ENCODE measurements at places on chromosomes 6 and 20. TPM values are rescaled to one million over a fixed set of nuclear protein-coding genes. Genes with fewer than 3 reads are reported as not detected.

- DNase-seq, result no peak
These were observed 9.8 kb upstream of the ZBP1 start for GRCh38 chr20:57630061-57630460.

GRCh38 chr6:170289951-170290295 is 955 bp downstream of the DLL1 start:
- DNase-seq, result no peak

DNA sequence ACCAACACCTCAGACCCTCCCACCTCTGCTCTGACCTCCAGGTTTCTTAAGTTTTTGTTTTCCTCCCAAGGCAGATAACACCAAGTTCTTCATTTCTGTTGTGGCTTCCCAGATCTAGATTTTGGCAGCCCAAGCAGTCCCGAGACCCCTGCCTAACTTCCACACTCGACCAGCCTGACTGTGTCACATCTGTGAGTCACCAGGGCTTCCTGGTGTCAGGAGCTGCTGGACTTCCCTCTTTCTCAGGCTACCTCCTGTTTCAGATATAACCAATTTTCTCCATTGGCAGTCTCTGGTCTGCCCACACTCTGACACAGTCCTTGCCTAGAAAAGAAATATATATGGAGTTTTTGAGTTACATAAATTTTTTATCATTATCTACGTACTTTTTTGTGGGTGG is 46.1 kb upstream of the CCN6 start:
- no peak for DNase-seq

Gene RSPO4
- total RNA-seq, result not detected

Gene DEF6
- 6.6 TPM for total RNA-seq

Gene MUC21
- not detected for total RNA-seq

- DNase-seq, result no peak
These were observed 18.1 kb upstream of the SNRPB2 start for GRCh38 chr20:16711661-16712258.

Gene BMP2
- 17.0 TPM for total RNA-seq

GRCh38 chr6:25028328-25028727 is 92.6 kb upstream of the RIPOR2 start:
- no peak for DNase-seq

DNA sequence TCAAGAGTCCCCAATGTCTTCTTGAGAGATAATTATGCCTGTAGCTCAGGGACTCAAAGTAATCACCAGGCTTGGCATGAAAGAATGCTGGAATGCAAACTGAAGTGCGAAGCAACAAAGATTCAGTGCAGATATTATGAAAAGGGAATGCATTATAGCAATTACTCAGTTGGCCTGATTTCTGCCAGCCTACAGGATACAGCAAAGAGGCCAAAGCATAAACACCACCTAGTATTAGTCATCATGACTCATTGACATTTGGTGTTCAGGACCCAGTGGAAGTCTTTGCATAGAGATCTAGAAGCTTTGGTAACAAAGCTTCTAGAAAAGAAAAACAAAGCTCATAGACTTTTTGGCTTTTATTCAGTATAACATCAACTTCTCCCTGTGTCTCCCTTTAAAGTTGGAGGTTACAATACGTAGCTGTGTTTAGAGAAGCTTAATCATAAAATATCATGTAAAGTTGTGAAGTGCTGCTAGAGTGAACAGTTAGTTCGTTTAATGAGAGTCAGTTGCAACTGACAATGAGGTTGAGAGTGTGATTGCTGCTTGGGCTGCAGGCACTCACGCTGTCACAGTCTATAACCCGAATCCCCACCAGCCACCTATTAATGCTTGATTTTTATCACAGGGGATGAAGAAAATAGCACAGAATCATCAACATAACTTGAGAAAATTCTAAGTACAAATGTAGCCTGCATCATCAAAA is 932.7 kb downstream of the TFAP2A start:
- DNase-seq, result no peak

DNA sequence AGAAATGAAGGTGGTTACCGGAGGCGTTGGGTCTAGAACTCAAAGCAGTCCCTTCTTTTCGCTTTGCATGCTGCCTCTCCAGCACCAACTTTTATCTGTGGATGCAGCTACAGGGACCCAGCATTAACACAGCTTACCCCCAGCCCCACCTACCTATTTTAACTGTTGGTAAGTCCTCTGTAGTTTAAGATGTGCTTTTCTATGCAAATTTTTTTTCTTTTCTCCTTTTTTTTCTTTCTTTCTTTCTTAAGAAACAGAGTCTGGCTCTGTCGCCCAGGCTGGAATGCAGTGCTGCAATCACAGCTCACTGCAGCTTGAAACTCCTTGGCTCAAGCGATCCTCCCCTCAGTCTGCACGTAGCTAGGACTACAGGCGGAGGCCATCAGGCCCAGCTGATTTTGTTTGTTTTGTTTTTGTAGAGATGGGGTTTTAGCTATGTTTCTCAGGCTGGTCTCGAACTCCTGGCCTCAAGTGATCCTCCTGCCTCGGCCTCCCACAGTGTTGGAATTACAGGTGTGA is 6.5 kb upstream of the USP45 start:
- DNase-seq, result no peak

Gene ARFGEF3
- 12.7 TPM for total RNA-seq

DNA sequence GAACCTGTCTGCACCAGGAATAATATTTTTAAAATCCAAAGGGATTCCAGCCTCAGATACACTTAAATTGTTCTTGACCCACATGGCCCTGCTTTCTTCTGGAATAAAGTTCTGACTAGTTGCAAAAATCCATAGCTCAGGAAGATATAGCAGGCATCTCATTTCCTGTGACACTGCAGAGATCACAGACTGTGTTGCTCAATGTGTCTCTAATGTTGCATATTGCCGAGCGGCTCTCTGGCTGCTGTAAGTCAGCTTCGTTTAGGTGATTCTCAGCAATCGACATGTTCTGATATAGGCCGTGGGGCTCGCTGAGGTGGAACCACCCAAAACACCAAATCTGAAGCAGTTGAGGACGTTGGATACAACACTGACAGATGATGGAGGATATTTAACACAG is 498.3 kb upstream of the AGPAT4 start:
- DNase-seq, result no peak

Gene AIF1
- total RNA-seq, result 72.5 TPM

Gene ARMH2
- total RNA-seq, result not detected

- no peak for DNase-seq
These were observed 151.2 kb downstream of the GRM4 start for GRCh38 chr6:33994472-33995308.

GRCh38 chr6:3290149-3290930 is 31.6 kb downstream of the PSMG4 start:
- DNase-seq, result no peak

Gene TRMT6
- total RNA-seq, result 10.0 TPM

GRCh38 chr20:47456952-47457724 is 44.5 kb upstream of the NCOA3 start:
- DNase-seq, result no peak

- DNase-seq, result no peak
These were observed at the start of gene SPACA1 for GRCh38 chr6:88047510-88048150. Gene SPACA1 (plus strand): TSS chr6:88047841. CDS start chr6:88047906, 65 bp downstream.

GRCh38 chr6:43714311-43715055 is 26.9 kb upstream of the MRPS18A start:
- DNase-seq, result no peak

DNA sequence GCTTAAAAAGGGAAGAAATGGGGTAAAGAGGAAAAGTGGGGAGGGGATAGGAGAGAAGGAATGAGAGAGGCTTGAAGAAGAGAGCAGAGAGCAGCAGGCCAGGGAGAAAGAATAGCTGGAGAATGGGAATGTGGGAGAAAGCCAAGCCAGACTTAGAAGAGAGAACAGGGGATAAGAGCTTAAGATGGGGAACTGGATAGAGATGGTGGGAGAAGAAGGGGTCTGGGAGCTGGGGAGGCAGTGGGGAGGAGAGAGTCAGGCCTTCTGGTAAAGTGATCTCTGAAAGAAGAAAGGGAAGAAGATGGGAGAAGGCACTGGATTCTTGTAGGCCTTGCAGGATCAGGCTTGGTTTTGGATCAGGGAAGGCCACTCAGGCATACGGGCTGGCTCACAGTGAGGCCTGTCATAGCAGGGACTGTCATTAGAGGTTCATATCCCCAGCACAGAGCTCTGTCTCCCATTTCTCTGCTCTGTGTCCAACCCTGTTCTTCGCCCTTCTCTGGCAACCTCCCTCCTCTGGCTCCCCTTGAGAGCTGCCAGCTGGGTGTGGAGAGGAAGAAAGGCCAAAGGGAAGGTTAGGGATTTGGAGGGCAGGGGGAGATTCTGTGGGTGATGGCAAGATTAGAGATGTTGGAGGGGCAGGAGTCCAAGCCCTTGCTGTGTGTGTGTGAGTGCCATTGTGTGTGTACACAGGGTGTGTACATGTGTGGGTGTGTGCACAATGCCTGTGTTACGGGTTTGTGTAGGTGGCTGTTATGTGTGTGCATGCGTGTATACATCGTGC is 9.3 kb downstream of the SYNGAP1 start:
- DNase-seq, result no peak

DNA sequence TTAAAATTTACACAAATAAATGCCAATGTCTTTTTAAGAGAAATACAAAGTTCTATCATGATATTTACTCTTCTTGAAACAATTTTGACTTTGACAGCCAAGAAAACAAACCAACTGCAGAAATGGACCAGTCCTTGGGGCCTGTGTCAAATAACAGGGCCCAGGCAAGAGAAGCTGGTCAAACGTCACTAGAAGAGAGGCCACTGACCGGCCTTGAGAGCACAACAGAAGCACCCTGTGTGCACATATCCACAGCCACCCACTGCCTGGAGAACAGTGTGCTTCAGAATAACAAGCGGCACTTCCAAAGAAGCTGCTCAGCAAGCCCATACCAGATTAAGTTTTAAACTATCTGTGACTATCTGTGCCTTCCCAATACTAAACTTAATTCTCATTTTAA is 14.8 kb downstream of the APMAP start:
- DNase-seq, result no peak

DNA sequence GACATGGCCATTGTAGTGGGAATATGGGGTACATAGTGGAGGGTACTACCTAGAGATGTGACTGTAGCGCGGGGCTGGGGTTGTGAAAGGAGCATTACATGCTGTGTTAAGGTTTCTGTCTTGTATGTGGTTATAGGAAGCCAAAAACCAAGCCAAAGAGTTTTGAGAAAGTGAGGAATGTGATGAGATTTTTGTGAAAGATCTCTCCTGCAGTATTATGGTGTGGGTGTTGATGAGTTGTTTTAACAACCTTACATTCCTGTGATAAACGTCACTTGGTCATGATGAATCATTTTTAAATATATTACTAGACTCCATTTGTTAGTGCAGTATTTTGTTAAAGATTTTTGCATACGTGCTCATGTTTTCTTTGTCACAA is 48.9 kb downstream of the ZFAND3 start:
- no peak for DNase-seq

Gene SNAI1
- 3.3 TPM for total RNA-seq

GRCh38 chr6:98847416-98847778 is 13.0 kb downstream of the POU3F2 start:
- DNase-seq, result no peak

Gene HEY2
- total RNA-seq, result 0.24 TPM

DNA sequence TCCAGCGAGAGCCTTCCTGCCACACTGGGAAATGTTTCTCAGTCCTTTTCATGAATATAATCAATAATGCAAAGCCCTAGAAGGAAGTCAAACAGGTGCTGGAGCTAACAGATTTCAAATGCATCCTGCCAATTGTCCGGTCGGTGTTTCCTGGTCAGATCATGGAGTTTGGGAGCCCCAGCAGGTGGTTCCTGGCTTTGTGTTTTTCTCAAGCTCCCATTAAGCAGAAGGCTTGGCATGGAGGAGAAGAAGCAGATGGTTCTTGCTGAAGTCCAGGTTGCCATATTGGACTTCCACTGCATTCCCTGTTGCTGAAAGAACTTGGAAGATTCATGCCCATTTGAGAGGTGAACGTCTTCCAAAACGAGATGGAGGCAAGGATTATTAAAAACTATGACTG is 68.6 kb downstream of the GFOD1 start:
- no peak for DNase-seq

- no peak for DNase-seq
These were observed 23.2 kb downstream of the PRPF6 start for GRCh38 chr20:64003960-64004725.

GRCh38 chr6:158005626-158006180 is 24.0 kb downstream of the SYNJ2 start:
- no peak for DNase-seq

DNA sequence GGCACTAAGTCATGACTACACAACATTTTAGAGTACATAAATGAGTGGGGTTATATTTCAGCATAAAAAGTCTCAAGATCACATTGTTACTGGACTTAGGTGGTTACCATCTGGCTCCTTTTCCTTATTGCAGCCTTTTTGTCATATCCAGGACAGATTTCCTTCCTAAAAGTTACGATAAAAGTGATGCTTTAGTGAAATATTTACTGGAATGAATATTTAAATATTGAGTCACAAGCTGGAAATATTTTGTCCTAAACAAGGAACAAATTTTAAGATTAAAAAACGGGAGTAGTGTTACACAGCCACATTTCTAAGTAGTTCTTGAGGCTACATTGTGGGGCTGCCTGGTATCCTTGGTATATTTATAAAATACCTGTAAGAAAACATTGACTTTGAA is 52.2 kb downstream of the CDC40 start:
- DNase-seq, result no peak

Gene C6orf15
- total RNA-seq, result not detected

DNA sequence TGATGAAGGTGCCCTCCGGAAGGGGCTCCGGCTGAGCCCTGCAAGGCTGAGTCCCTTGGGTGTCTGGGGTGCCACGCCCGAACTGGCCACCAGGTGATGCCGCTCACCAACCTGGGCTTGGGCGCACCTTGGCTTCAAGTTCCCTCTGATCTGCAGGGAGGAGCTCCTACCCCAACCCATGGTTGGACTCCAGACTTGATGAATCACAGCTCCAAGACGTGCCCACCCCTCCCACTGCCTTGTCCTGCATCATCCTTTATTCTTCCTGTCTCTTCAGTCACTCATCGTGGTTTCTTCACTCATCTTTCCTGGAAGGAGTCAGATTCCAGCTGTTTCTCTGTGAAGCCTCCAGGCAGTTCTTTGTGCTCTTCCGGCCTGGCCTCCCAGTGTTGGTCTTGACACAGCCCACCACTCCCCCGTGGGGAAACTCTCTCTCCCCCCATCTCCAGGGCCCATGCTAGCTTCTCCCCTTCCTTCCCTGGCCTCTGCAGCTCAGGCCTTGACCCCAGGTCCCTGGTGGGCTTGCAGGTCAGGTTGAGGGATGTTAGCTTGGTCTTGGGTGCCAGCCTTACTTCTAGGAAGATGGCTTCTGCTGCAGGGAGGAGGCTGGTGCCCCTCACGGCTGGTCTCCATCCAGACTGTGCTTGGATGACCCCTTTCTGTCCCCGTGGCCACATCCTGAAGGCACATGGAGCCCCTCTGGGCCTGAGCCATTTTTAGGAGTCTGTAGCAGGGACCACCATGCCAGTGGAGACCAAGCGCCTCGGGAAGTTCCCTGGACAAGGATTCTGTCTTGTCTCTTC is 2.6 kb upstream of the ZBP1 start:
- no peak for DNase-seq

- DNase-seq, result no peak
These were observed 19.8 kb downstream of the TRERF1 start for GRCh38 chr6:42431877-42432276.

Data from omental fat pad (tissue), 4 donors.